ENCODE measurements at places on chromosomes 7 and 10. TPM values are rescaled to one million over a fixed set of nuclear protein-coding genes. Genes with fewer than 3 reads are reported as not detected.

INHBA gene
- total RNA-seq = 0.58 TPM

GIMAP6 gene
- total RNA-seq = 0.89 TPM

CROT gene
- total RNA-seq = 48.7 TPM

USP54 gene
- 33.0 TPM for total RNA-seq

PNLIPRP3 gene
- total RNA-seq = 1.3 TPM

SPACDR gene
- total RNA-seq = not detected

- no peak for DNase-seq
These were observed 622.9 kb upstream of the MBL2 start for GRCh38 chr10:53395449-53395848.

DNA sequence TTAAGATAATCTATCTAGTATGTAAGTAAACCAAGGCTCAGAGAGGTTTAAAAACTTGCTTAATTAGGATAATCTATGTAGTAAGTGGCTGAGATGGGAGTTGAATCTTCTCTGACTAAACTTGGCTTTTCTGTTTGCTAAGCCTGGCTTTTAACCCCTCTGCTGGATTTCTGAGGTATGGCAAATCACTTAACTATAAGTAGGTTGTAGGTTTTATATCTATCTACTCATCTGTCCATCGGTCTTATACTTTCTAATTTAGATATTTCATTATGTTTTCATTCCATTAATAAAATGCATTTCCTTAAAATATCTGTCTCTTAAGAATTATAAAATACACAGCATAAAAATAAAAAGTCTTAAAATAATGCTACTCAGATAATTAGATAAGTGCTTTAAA lies 59.4 kb downstream of the ST7 start:
- peak; percentile 31 for DNase-seq

- DNase-seq = no peak
These were observed 142.6 kb upstream of the TMEM196 start for GRCh38 chr7:19916046-19916445.

- peak; percentile 70 for DNase-seq
These were observed 52.9 kb downstream of the ZNF467 start for GRCh38 chr7:149720372-149721083.

DNA sequence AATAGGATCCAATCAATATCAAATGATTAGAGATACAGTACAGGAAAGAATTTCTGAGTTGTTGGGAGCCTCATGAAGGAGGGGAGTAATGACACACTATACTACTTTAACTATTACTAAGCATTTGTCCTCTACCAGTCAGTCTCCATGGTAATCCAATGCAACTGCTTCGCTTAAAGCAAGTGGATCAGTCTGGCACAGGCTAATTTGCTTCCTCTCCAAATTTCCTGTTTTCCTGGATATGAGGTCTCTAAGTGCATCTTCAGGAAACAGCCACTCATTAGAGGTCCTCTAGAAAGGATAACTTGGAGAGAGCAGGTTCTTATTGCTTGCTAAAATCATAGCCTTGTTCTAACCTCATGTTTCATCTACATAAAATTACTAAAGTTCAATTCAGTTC lies 8.4 kb upstream of the SEPTIN7 start:
- peak; percentile 14 for DNase-seq

GRCh38 chr7:129434675-129435318 lies 565 bp downstream of the STRIP2 start:
- DNase-seq = no peak

GRCh38 chr7:99267481-99267840 lies 5.2 kb upstream of the MYH16 start:
- peak; percentile 71 for DNase-seq

- DNase-seq = peak; percentile 28
These were observed 35.5 kb downstream of the CAV1 start for GRCh38 chr7:116560021-116560970.

DNA sequence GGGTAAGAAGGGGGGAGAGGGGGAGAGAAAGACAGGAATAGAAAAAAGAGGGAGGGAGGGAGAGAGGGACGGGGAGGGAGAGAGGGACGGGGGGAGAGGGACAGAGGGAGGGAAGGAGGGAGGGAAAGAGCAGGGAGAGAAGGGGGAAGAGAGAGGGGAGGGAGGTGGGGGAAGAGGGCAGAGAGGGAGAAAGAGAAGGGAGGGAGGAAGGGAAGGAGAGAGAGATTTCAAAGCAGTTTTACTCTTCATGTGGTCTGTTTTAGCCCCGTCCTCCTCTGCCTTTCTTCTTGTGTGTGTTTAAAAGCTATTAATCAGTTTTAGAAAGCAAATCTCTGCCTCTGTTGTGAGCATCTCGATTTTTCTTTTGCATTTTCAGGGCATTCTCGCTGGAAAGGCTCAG lies 237.0 kb downstream of the WDR37 start:
- no peak for DNase-seq

- DNase-seq = no peak
These were observed 60.2 kb downstream of the ZNF467 start for GRCh38 chr7:149713061-149713730.

GRCh38 chr10:95756809-95757684 lies 1.1 kb downstream of the ENTPD1 start:
- DNase-seq = no peak
